ENCODE measurements at places on chromosomes 5 and 9. TPM values are rescaled to one million over a fixed set of nuclear protein-coding genes. Genes with fewer than 3 reads are reported as not detected.

- no peak for DNase-seq
These were observed 40.8 kb upstream of the GNPDA1 start for GRCh38 chr5:142053426-142054151.

DNA sequence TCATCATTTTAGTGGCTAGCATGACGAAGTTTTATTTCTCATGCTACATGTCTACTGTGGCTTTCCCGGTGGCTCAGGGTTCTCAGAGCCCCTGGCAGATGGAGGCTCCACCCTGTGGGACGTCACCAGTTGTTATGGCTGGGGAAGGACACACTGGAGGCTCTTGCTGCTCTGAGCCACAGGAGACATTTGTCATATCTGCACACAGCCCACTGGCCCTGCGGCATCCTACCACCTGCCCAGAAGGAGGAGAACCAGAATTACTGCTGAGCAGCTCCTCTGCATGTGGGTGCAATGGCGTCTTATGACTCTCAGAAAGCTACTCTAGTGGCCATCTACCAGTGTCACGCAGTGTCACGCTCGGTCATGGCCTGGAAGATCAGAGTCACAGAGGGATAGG is 6.6 kb downstream of the OR13J1 start:
- DNase-seq = no peak

DNA sequence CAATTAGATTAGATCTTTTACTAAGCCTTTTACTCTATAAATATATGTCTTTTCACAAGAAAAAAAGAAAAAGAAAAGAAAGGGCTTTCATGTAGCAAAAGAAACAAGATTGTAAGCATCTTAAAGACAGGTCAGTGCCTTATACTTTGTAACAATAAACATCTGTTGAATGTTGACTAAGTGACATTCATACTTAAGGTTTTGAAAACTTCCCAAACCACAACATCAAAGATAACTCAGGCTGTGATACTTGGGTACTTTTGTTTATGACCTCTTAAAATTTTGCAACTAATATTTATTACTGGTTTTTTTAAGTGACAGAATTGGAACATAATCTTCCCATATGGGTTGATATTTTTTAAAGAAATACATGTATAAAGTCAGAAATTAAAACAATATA is 7.4 kb downstream of the GRAMD2B start:
- DNase-seq = no peak

- DNase-seq = no peak
These were observed 25.2 kb downstream of the ANKRA2 start for GRCh38 chr5:73540192-73540591.

DNA sequence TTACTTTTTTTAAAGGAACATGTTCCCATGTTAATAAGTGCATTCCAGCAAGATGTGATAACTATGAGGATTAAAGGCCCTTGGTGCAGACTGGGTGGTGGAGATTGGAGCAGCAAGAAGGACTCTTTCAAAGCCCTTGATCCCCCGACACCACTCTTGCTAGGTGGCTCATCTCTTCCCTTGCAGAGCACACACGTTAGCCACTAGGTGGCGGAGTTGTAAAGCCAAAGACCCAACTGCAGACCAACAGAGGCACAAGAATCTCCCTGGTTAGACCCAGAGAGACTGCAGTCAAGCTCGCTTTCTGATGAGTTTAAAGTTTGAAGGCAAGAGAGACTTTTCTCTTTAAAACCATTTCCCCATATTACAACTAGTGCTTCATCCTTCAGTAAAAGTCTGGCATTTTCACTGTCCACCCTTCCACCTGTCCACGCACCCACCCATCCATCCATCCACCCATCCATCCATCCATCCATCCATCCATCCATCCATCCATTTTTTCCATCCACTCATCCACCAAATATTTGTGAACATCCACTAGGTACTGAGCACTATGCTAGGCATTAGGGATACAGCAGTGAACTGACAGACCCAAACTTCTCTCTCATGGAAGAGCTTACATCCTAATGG is 226.9 kb downstream of the MSX2 start:
- peak; percentile 45 for DNase-seq

Gene PKN3
- 2.5 TPM for total RNA-seq

Gene LIFR
- total RNA-seq = 32.5 TPM

Gene GALNT12
- 9.7 TPM for total RNA-seq

Gene LIX1
- not detected for total RNA-seq

Gene GARIN3
- not detected for total RNA-seq

All from pancreas (tissue), 10 donors.